ENCODE measurements at places on chromosomes 2 and 18.
A peak's percentile ranks its signal among the peaks of the same experiment; 100 is the strongest.

GRCh38 chr18:46010676-46011075 is 43.5 kb upstream of the EPG5 start:
- no peak for DNase-seq

DNA sequence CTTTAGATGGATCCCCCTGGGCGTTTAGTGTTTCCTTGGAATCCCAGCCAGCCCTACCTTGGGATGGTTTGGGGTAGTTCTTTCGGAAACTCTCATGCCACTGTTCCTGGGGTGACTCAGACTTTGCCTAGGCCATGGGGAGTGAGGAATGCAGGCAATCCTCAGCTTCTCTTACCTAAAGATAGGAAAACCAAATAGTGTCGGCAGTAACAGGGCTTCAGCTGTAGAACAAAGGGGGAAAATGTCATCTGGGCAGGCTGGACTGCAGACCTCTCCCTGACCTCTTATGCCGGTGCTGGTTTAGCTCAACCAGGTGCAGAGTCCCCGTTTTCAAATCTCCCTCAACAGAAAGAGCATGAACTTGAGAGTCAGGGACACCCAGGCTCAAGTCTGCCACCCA is 252.1 kb downstream of the TSN start:
- no peak for DNase-seq

DNA sequence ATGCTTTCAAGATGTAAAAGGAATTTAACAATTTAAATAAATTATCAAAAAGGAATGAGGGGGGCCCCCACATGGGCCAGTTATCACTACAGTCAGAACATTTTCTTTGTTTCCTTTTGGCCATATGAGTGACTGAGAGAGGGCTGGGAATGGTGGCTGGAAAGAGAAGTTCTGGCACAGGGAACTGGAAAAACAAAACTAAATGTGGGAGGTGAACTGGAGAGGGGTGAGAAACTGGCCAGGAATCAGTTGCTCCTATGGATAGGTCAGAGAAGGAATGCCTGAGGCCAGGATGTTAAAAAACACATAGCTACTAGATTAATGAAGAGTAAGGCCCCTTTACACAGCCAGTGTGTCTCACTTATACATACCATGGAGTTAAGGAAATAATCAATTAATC is 121.0 kb downstream of the RBMS1 start:
- no peak for DNase-seq

- DNase-seq = peak; percentile 76
These were observed 1.1 kb downstream of the TMEM18 start for GRCh38 chr2:675982-676646.

GRCh38 chr2:149766339-149766738 is 178.8 kb upstream of the MMADHC start:
- DNase-seq = no peak

DNA sequence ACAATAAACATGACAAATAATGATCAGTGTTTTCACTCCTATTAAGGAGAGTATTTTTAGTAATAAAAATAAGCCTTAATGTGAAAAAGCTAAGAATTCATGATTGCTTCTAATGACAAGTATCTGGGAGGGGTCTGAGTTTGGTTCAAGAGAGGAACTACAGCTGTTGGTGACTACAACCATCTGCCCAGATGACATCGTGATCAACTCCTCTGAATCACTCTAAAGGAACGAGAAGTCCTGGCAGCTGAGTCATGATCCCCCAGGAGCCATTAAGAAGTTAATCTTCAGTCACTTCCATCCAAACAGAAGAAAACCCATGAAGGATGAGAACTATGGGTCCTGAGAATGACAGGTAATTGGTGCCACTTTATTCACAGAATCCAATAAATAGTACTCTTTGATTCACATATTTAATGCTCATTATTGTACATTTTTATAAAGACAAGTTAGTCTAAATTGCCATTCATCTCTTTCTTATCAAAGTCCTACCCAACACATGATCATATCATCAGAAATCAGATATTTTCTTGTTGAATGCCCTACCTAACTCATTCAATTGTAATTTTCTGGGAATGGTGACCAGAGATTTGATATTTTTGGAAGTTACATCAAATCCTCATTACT is 6.8 kb downstream of the TFPI start:
- peak; percentile 52 for DNase-seq

DNA sequence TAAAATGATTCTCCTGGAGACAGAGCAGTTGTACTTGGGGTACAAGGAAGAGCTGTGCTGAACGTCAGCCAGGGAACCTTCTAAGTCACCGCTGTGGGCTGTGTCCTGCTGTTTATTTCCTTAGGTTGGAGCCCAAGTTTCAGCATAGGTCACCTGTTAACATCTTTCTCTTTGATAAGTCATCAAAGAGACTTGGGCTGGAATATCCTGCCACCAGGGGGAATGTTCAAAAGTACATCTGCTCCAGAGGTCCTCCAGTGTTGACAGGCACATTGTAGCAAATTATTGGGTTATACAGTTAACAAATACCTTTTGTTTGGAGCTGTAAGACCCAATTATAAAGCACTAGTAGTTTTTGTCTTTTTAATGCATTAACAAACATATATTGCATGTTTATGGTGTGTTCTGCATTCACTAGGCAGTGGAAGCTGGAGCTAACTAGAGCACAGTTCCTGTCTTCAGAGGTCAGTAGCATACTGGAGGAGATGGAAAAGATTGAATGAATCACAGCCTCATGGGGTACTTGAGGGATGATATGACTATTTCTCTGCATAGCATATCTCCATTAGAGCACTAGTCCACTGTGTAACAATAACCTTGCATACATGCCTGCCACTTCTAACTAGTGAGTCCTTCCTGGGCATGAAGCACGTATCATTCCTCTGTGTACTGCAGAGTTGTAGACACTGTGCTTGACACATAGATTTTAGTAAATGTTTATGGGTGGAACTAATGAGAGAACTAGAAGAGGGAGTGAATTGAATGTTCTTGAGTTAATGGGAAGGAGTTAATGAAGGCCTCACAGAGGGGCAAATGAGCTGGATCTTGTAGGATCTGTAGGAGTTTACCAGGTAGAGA is 182.1 kb downstream of the AGAP1 start:
- DNase-seq = no peak

GRCh38 chr2:66436581-66437001 is 1.7 kb downstream of the MEIS1 start:
- DNase-seq = no peak

GRCh38 chr2:37656512-37657423 is 14.7 kb downstream of the CDC42EP3 start:
- DNase-seq = no peak

- DNase-seq = no peak
These were observed 167.9 kb upstream of the SLC39A10 start for GRCh38 chr2:195489101-195489500.

DNA sequence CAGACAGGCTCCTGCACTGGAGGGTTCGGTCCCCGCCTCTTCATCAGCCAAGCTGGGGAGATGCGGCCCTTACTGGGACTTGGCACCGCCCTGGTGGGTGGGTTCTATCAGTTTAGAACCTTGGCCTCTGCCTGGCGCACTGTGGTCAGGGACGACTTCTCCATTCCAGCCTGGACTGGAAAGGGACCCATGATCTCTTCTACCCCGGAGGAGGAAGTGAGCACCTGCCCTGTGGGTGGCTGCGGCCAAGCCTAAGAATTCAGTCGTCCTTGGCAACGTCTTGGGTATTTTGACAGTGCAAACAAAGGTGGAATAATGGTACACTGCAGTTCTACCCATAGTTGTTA is 106.9 kb upstream of the CD302 start:
- no peak for DNase-seq

- peak; percentile 75 for DNase-seq
These were observed 85.0 kb downstream of the USP40 start for GRCh38 chr2:233481368-233482142.

GRCh38 chr2:221245045-221245444 is 327.1 kb downstream of the EPHA4 start:
- no peak for DNase-seq

Measured in keratinocyte (primary cell).